ENCODE measurements at places on chromosomes 11 and 22.

- no peak for DNase-seq
Observed at GRCh38 chr22:26448334-26448733, 19.3 kb downstream of the ASPHD2 start.

- peak; percentile 98 for DNase-seq
Observed at GRCh38 chr11:57424792-57425564, 1.9 kb downstream of the SLC43A3 start.

- DNase-seq = no peak
Observed at GRCh38 chr11:46490666-46491065, 99.1 kb upstream of the CHRM4 start.

GRCh38 chr11:100619484-100619883 is 67.6 kb upstream of the ARHGAP42 start:
- no peak for DNase-seq

DNA sequence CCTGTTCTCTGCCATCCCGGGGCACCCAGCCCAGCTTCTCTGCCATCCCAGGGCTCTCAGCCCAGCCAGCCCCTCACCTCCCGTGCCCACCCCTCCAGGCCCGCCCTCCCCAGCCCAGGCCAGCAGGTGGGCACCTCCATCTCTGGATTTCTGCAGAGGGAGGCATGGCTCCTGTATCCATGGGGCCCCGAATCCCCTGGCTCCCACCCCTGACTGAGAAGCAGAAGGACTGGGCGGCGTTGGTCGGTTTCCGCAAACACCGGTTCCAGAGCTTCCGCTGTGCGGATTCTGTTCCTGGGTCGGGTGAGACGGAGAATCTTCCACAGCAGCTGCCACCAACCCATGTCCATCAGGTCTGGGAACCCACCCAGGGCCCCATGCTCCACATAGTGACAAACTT is 240.3 kb downstream of the BRD1 start:
- no peak for DNase-seq

DNA sequence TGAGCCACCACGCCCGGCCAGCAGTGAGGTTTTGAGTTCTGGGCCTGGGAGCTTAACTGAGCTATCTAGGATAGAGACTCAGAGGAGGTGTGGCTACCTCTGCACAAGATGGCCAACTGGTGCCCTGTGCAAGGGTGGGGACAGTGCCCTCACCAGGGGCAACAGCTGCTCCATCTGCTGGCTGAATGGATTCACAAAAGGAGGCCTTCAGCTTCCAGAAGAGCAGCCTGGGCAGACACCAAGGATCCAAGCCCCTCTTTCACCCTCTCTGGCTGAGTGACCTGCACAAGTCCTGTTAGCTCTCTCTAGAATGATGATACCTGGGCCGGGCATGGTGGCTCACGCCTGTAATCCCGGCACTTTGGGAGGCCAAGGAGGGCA is 33.5 kb upstream of the BAIAP2L2 start:
- no peak for DNase-seq

GRCh38 chr22:49765951-49766350 is 61.7 kb downstream of the BRD1 start:
- no peak for DNase-seq

DNA sequence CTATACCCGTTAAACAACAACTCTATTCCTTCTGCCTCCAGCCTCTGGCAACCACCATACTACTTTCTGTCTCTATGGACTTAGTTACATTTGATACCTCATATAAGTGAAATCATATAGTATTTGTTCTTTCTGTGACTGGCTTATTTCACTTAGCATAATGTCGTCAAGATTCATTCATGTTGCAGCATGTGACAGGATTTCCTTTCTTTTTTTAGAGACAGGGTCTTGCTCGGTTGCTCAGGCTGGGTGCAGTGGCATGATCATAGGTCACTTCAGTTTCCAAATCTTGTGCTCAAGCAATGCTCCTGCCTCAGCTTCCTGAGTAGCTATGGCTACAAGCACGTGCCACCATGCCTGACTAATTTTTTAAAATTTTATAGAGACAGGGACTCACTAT is 29.4 kb upstream of the SORL1 start:
- no peak for DNase-seq

- no peak for DNase-seq
Observed at GRCh38 chr11:76095891-76096290, 110.4 kb downstream of the WNT11 start.

GRCh38 chr22:47419239-47419638 is 656.8 kb downstream of the TBC1D22A start:
- DNase-seq = no peak

DNA sequence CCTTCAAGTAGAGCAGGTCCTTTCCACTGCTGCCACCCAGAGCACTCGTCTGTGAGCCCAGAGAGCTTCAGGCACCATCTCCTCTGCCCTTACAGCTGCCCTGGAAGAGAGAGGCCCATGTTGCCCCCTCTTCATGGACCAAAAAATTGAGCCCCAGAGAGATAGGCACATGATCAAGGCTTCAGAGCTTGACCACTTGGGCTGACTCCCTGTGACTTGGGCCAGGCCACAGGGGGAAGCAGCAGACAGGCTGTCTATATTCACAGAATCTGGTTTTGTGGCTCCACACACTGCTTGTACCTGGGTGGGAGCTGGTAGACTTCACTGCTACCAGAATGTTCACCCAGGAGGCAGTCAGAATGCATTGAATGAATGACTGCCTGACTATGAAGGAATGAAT is 58.2 kb downstream of the SMIM38 start:
- no peak for DNase-seq

DNA sequence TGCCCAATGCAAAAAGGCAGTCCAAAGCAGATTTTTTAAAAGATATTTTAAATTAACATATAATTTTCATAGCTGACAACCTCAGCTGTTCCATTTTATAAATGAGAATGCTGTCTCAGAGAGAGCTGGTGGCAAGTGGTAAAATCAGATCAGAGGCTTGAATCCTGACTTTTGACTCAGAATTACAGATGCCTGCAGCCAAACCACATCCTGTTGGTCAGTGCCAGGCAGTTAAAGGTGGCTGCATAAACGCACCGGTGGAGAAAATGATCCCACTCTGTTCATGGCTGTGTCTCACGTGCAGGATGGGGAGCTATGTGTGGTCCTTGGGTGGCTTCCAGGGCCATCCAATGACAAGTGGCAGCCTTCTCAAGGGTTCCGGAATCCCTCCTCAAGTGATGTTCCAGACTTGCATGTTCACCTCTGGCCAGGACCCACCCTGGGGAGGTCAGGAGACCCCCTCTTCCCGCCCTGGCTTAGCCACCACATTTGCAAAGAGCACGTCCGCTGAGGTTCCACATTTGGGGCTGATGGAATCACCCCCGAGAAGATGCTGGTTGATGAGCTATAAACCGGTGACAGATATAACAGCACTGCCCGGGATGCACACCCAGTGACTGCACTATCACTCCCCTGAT is 155.5 kb downstream of the SHANK2 start:
- no peak for DNase-seq

- no peak for DNase-seq
Observed at GRCh38 chr11:15843309-15843872, 513.0 kb downstream of the SOX6 start.

DNA sequence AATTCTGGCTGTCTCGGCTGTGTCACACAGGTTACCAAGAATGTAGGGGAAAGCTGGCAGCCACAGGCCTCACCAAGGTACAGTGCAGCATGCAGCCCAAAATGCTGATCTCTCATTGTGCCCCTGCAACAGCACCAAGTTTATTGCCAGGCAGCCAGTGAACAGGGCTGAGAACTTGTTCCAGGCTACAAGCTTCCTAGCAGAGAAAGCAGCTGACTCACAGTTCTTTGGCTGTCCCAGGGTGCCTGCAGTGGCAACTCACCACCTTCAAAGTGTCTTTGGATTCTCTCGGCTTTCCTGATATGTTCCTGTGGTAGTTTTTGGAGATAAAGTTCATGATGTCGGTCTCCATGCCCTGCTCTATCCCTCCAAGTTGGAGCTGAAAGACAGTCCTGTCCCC is 719.1 kb upstream of the ANO3 start:
- DNase-seq = no peak

GRCh38 chr22:19612866-19613572 is 88.8 kb upstream of the CLDN5 start:
- DNase-seq = no peak

GRCh38 chr11:107915229-107915628 is 13.0 kb upstream of the RAB39A start:
- DNase-seq = no peak
